ENCODE measurements at places on chromosomes 5 and 9.

GRCh38 chr9:128271112-128271511, 4.7 kb downstream of the GOLGA2 start:
- DNase-seq, result no peak

- DNase-seq, result no peak
Measured at GRCh38 chr5:102719886-102720285, 35.2 kb upstream of the PAM start.

GRCh38 chr9:132797861-132798659, 80.0 kb downstream of the AK8 start:
- DNase-seq, result no peak

DNA sequence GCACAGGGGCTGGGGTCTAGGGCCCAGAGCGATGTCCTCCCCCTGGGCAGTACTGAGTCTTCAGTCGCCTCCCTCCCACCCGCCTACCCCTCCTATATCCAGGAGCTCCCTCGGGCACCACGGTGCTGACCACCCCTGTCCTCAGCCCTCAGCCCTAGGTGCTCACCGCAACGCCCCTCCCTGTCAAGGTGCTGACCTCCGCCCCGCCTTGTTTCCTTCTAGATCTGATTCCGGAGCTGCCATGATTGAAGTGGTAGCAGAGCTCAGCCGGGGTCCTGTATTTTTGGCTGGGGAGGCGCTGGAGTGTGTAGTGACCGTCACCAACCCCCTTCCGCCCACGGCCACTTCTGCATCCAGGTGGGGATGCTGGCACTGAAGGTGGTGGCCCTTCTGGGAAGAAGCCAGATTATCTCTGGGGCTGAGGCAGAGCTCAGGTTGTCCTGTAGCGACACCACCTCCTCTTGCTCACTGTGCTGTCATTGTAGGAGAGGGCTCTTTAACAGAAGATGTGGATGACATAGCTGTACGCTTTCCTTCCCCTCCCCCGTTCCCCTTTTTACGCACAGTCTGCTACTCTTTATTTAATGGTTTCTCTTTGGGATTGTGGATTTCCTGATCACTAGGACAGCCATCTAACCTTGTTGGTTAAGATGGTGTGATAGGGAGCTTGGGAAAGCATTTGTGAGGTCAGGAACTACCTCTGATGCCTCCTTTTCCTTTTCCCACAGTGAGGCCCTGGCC, 598 bp downstream of the RGP1 start:
- peak; percentile 67 for DNase-seq

DNA sequence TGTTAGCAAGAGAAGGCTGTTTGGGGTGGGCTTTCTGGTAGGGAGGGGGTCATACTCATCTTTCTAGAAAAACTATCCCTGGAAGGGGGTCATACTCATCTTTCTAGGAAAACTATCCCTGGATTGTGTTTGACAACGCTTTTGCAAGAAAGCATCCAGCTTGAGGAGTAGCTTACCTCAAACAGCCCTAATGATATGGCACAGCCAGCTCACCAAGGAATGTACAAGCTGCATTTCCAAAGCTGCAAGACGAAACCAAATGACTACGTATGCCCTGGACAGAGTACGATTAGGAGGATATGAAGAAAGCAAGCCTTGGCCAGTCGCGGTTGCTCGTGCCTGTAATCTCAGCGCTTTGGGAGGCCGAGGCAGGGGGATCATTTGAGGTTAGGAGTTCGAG, 63.4 kb downstream of the KLF4 start:
- DNase-seq, result no peak

- DNase-seq, result no peak
Measured at GRCh38 chr5:150338546-150338945, 19.0 kb upstream of the TCOF1 start.

DNA sequence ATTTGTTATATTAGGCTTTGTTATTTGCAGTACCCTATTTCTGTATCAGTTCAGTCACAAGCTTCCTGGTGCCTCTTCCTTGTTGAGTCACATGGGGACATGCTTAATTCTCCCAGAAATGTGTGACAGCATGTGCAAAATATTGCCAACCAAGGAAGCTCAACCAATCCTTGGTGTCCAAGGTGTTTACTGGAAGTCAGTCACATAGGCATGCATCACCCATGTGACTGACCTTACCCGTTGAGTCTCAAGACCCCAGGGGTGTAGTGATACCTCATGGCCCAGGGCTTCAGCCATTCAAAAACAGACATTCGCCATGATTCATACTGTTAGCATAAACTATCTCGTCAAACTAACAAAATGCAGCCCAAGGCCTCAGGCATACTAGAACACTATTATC, 9.3 kb upstream of the ANKDD1B start:
- DNase-seq, result no peak
